ENCODE measurements at places on chromosomes 4 and X.

DNA sequence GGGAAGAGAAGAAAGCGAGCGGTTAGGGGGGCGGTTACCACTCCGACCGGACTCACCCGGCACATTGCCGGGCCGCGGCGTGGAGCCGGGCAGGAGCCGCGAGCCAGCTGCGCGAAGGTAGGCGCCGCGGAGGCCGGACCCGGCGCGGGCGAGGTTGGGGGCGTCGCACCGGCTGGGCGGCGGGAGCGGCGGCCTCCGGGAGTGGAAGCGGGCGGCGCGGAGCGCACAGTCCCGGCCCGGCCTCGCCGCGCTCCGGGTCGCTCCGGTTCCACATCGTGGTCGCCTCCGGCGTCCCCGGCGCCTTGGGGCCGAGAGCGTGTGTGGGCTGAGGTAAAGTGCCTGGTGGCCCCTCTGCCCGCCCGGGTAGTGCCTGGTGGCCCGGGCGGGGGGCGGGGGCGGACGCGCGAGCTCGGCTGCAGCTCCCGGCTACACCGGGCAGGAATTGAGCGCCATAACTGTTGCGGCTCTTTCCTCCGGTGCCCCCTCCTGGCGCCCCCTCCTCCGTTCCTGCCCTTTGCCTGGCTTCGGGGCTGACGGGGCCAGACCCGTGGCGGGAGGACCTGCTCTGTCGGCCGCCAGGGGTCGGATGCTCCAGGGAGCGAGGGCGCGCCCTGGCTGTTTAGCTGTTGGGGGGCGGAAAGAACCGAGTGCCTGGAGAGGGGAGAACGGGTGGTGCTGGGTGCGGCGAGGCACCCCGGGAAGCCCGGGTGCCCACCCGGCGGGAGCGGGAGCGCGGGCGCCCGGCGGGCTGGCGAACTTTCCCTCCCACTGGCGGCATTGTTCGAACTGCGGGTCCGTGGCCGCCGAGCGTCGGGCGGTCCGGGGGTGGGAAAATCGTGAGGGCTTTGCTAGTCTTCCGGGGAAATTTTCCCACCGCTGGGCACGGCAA lies 626 bp downstream of the JADE3 start:
- no peak for DNase-seq

GRCh38 chr4:13917015-13917414 lies 289.5 kb upstream of the BOD1L1 start:
- DNase-seq: no peak

- DNase-seq: peak; percentile 71
These were observed 422.6 kb upstream of the DIPK2B start for GRCh38 chrX:45623266-45623665.

- no peak for DNase-seq
These were observed 7.5 kb downstream of the NUDT6 start for GRCh38 chr4:122914938-122915337.

GRCh38 chr4:53365121-53365485 lies 758 bp downstream of the SCFD2 start:
- no peak for DNase-seq

- DNase-seq: no peak
These were observed 5.3 kb upstream of the TRMT2B start for GRCh38 chrX:101057093-101057714.

DNA sequence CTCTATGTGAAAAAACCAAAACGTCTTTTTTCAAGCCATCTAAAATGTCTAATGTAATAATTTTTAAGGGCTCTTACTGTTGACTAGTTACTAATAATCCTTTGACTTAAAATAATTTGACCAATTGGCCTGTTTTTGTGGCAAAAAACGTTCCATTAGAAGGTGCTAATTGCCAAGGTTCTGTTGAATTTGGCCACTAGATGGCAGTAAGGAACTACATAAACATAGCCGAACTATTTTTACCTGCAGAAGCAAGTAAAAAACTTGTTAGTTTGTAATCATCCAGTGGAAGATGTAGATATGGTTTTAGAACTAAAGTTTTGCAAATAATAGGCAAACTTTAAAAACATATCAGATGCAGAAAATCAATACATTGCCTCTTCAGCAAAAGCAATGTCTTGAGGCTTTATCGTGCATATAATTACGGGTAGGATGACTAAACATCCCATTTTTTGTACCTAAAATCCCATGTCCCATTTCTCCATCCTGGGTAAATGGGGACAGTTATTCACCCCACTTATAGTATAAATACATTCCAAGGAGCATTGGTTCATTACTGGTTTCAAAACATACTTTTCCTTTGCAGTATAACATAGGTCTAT lies 57.6 kb downstream of the PROM1 start:
- peak; percentile 17 for DNase-seq

DNA sequence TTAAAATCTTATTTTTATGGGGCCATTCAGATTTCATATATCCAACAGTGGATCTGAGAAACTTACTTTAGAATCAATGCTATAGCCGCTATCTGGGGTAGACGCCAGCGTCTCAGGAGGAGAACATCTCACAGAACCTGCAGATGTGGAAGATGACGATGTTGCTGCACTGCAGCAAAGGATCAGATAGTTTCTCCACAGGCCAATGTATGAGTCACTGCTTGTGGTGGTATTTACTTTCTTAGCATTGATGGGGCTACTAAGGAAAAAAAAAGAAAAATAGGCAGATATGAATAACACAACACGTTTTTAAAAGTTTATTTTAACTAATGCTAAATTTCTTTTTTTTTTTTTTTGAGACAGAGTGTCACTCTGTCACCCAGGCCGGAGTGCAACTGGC lies 85.9 kb downstream of the ZAR1 start:
- DNase-seq: no peak

DNA sequence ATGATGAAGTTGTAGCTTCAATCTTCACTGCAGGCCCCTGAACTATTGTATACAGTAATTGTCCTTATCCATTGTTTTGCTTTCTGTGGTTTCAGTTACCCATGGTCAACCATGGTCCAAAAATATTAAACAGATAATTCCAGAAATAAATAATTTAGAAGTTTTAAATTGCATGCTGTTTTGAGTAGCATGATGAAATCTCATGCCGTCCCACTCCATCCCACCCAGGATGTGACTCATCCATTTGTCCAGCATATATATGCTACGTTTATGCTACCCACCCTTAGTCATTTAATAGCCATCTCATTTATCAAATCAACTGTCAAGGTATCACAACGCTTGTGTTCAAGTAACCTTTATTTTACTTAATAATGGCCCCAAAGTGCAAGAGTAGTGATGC lies 34.5 kb downstream of the IQCM start:
- DNase-seq: no peak

- no peak for DNase-seq
These were observed 257.2 kb downstream of the FBXW7 start for GRCh38 chr4:152278505-152279233.

GRCh38 chrX:15349046-15349445 lies 13.7 kb upstream of the PIGA start:
- DNase-seq: peak; percentile 54

Data from skin of body (tissue), 3 donors.